ENCODE measurements at places on chromosomes 2 and 18.

DNA sequence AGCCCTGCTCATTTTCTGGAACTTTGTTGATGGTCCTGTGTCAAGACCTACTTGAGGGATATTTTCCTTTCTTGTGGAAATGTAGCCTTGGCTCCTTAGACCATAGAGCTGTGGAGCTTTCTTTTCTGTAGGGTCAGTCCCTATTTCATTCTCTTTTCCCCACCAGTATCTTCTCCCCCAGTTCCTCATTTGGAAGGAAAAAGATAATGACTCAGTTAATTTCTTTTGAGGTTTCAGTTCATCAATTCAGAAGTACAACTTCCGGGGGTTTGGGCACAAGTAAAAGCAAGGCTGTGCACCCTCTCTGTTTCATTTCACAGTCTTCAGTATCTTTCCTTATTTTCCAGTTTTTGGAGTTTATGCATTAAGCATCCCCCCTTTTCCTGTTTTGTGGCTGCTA lies 70.7 kb downstream of the CDC42EP3 start:
- DNase-seq = no peak

GRCh38 chr2:159562248-159562647 lies 54.1 kb downstream of the BAZ2B start:
- no peak for DNase-seq

- no peak for DNase-seq
Observed at GRCh38 chr2:70934981-70935380, 719 bp upstream of the ATP6V1B1 start.

- DNase-seq = no peak
Observed at GRCh38 chr18:45175511-45175910, 439.8 kb upstream of the SLC14A2 start.

- no peak for DNase-seq
Observed at GRCh38 chr2:241074065-241074818, 27.8 kb downstream of the MTERF4 start.

- DNase-seq = no peak
Observed at GRCh38 chr2:28956415-28956826, 24.7 kb upstream of the TOGARAM2 start.

GRCh38 chr2:9945596-9945995 lies 5.9 kb upstream of the GRHL1 start:
- no peak for DNase-seq

DNA sequence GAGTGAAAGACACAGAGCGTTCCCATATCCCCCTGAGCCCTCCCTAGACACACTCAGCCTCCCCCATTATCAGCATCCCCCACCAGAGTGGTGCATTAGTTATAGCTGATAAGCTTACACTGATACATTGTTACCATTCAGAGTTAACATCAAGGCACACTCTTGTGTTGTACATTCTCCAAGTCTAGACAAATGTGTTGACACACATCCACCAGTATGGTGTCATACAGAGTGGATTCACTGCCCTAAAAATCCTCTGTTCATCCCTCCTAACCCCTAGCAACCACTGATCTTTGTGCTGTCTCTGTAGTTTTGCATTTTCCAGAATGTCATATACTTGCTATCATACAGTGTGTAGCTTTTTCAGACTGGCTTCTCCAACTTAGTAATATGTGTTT lies 78.0 kb upstream of the RPL31 start:
- DNase-seq = no peak

DNA sequence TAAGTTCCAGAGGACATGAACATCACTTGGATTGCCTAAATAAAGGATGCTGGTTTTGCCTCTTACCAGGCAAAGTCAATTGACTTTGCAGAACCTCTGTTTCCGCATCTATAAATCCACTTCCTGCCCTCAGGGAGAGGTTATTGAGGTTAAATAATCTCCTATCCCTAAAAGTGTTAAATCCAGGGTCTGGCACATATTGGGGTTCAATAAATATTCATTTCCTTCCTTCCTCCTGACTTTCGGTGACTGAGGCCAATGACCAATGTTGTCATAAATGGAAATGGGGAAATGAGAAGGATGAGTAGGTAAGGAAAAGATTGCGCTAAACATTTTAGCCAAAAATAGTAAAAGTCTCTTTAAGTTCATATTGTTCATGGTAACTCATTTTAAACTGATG lies 16.0 kb downstream of the BCL2 start:
- no peak for DNase-seq

- DNase-seq = peak; percentile 38
Observed at GRCh38 chr2:88059979-88060906, 4.7 kb upstream of the KRCC1 start.

GRCh38 chr18:11994336-11994702 lies 13.0 kb downstream of the IMPA2 start:
- no peak for DNase-seq

DNA sequence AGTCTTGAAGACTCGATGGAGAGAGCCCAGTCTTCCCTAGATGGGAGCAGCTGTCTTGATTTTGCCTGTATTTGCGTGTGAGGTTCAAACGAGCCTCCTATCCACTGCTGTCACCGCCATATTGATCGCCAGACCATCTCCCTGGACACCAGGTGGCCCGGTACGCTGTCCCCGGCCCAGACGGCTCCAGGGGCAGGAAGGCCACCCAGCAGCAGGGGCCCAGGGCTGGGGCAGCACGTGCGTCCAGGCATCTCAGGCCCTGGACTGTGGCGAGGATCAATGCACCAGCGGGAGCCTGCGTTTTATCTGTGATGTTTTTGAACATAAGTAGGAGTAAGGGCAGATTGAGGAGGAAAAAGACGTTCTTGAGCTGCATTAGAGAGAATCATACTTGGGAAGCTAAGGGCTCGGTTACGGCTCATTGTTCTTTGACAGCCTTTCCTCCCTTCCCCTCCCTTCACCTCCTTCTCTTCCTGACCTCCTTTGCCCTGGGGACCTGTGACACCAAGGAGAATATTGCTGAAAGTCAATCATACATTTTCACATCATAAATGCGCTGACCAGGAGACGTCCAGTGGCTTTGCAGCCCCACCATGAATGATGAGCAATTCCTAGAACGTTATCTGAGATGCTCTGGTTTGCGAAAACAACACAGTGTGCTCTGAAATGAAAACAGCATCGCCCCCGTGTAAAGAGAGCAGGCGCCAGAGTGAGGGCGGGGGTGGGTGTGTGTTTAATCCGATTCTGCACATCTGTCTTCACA lies 711.2 kb upstream of the SALL3 start:
- no peak for DNase-seq

- no peak for DNase-seq
Observed at GRCh38 chr2:163453920-163454319, 281.9 kb downstream of the FIGN start.

- no peak for DNase-seq
Observed at GRCh38 chr2:219334076-219334475, 1.5 kb upstream of the RESP18 start.

- no peak for DNase-seq
Observed at GRCh38 chr2:217256251-217256650, 396.4 kb upstream of the TNP1 start.

DNA sequence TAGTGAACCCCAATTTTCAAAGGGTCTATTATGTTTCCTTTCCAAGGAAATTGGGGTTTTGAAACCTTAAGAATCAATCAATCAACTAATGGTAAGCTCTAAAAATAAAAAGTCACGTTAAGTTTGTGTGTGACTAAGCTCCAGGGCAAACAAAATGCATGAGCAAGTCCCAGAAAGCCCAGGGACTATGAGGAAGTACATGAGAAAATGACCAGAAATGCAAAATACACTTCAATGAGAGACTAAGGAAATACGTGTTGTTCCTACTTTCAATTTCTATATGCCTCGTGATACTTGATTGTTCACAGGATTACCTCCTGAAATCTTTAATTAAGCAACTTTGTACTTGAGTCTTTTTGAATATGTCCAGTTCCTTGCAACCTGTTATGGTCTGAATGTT lies 684.4 kb upstream of the SYT4 start:
- DNase-seq = no peak

DNA sequence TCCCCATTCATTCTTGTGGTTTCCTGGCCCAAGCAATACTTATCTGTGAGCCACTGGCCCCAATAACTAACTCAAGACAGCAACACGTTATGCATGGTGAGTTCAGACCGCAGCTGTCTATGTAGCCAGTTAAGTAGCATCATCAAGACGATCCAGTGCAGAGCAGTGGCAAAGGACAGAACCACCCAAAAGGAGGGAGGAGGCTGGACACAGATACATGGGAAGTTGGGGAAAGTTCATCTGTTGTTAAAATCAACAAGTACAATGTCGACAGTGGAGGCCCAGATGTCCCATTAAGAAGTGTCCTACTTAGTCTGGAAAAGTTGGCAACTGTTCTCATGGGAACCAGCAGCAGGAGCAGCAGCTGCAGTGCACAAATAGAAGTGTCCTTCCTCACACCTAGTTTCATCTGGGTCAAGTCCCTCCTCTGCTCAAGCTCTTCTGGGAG lies 106.9 kb upstream of the THOC1 start:
- DNase-seq = no peak

DNA sequence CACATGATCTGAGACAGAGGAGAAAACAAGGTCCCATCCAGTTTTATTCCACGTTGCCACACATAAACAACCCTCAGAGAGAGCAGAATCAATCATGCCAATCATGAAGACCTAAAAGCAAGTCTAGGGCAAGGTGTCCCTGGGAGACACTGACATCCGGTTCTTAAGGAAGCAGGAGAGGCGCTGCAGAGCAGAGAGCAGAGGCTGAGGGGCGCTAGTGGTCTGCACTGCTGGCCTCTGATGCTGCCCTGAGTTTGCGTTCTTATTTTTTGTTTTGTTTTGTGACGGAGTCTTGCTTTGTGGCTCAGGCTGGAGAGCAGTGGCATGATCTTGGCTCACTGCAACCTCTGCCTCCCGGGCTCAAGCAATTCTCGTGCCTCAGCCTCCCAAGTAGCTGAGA lies 83.3 kb downstream of the SMIM21 start:
- DNase-seq = no peak

GRCh38 chr2:182893666-182894065 lies 27.2 kb upstream of the FRZB start:
- DNase-seq = no peak

DNA sequence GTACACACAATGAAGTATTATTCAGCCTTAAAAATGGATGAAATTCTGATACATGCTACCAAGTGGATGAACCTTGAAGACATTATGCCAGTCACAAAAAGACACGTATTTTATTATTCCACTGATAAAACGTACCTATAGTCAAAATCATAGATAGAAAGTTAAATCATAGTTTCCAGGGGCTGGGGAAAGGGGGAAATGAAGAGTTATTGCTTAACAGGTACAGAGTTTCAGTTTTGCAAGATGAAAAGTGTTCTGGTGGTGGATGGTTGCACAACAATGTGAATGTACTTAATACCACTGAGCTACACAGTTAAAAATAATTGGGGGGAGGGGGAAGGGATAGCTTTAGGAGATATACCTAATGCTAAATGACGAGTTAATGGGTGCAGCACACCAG lies 279.0 kb upstream of the STON1 start:
- no peak for DNase-seq

- DNase-seq = no peak
Observed at GRCh38 chr2:218137514-218137913, 11.7 kb downstream of the CXCR2 start.

GRCh38 chr2:215060861-215061536 lies 77.4 kb downstream of the ABCA12 start:
- DNase-seq = no peak

DNA sequence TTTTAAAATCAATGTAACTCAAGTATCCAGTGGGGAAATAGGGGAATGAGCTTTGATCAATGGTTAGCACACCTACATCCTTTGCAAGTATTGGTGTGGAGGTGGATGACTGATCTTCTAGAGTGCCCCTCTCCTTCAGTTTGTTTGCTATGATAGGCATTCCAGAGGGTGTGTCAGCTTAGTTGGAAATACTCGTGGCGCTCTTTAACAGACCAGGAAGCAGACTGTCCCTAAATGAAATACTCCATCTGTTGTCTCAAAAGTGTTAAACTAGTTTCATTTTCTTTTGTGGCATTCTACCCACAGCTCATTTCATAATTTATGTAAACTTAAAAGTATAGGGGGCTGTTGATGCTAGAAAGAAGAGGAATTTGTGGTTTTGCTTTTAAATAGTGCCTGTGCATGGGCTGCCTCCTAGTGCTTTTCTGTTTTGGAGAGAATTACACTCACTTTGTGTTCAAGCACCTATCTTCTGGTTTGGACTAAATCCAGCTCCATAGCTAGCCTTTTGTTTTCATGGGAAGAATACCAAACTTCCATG lies 66.2 kb downstream of the STAT1 start:
- DNase-seq = no peak

DNA sequence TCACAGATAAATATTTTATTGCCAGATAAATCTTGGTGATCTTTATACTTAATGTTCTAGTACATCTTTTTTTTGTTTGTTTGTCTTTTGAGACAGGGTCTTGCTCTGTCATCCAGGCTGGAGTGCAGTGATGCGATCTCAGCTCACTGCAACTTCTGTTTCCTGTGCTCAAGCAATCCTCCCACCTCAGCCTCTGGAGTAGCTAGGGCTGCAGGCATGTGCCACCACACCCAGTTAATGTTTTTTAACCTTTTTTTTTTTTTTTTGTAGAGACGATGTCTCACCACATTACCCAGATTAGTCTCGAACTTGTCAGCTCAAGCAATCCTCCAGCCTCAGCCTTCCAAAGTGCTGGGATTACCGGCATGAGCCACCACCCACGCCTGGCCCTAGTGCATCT lies 9.1 kb upstream of the C1GALT1C1L start:
- no peak for DNase-seq

DNA sequence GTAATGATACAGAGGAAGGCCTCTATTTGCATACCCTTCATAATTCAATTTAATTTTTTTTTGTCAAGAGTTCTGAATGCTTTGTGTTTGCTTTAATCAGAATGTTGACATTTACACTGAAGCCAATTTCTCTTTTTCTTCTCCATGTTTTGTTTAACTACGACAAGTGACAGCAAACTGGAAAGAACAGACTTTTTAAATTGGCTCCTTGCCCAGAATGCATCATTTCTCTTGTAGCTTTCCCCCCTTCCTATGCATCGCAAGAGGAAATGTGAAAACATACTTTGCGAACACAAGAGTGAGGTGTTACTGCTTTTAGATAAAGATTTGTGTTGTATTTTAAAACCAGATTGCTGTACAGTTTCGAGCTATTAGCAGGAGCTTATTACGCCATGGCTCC lies 955.2 kb upstream of the CELF4 start:
- DNase-seq = no peak

GRCh38 chr2:175633227-175633626 lies 368.8 kb downstream of the LNPK start:
- DNase-seq = no peak

DNA sequence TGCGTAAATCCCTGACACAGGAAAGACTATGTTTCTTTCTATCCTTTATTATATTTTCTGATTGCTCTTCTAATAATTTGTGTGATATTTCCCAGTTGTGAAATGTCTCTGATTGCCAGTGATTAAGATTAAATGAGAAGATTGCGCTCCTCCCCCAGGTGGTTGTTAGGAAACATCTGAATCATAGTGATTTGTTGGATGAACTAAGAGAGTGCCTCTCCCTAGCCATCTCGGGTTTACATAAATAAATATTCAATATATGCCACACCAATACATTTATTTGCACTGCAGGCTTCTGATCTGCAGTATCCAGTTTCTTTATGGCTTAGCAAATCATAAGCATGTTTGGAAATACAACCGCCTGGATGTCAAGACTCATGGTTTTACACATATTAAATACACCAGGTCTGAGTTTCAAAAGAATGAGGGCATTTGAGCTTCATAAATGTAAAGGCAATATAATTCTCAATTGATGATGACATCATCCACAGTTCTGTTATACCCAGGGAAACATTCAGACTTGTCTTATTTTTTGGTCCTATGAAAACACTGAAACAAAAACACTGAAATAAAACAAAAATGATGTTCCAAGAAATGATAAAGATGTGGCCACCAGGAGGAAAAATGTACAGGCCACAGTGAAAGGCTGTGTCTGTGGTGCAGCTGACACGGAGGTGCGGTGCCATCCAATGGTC lies 826.7 kb upstream of the ACVR2A start:
- DNase-seq = no peak
